Stimulated activated CD8-positive, alpha-beta memory T cell treated with anti-CD3 and anti-CD28 coated beads, Interleukin-15, amount 100 ng/mL, for 48 hours (primary cell): ENCODE measurements at places on chromosomes 16 and 17.

DNA sequence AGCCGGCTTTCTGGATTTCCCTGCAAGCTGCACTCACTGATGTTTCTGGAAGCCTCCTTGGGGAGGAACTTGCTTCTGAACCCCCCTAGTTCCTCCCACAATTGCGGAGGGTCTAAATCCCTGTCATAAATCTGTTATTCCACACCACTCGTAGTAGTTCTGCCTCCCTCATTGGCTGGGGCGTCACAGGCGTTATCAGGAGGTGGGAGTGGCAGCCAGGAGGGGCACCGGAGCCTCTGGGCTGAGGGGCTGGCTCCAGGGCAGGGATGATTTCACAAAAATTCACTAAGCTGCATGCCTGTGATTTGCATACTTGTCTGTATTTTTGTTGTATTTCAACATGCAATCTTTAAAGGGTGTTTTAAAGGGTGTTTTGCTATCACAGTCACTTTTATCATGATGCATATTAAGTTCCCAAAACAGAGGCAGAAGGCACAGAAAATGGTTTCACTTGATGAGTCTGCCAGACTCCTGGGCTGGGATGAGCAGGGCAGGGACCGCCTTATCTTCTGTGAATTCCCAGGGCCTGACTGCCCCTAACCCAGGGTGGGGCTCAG is 176.2 kb upstream of the FOXF1 start:
- no peak for DNase-seq

DNA sequence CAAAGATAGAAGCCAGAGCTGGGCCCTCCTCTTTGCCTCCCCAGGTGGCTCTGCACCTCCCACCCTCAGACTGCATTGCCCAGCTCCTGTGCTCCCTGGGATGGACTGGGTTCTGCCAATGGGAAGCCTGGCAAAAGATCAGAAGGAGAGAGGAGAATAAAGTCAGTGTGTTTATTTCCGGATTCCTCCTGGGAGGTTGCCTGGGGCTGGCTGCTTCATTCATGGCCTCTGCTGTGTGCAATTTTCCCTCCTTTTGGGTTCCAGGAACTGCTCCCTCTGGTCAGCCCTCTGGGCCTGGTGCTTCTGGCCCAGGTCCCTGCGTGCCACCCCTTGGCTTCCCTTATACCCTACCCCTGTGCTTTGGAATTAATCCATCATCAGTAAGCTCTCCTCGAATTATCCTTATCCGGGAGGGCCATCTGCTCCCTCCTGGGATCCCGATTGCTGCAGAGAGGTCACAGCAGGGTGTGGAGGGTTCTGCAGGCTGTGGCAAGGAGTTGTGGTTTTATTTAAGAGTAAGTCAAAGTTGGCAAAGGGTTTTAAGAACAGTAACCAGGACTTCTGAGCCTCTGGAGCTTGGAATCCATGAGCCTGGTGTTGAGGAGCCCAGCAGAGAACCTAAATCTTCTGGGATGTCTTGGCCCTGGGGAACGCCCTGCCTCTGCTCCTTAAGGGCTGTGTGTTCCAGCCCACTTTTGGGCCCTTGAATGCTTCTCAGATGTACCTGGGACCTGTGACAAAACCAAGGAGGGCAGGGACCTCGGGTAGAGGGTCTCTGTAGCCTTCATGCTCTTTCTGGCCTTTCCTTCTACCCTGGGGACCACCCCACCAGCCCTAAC is 8.2 kb upstream of the MMP2 start:
- DNase-seq = no peak

- no peak for DNase-seq
Observed at GRCh38 chr17:29050176-29050575, 7.2 kb downstream of the PIPOX start.

DNA sequence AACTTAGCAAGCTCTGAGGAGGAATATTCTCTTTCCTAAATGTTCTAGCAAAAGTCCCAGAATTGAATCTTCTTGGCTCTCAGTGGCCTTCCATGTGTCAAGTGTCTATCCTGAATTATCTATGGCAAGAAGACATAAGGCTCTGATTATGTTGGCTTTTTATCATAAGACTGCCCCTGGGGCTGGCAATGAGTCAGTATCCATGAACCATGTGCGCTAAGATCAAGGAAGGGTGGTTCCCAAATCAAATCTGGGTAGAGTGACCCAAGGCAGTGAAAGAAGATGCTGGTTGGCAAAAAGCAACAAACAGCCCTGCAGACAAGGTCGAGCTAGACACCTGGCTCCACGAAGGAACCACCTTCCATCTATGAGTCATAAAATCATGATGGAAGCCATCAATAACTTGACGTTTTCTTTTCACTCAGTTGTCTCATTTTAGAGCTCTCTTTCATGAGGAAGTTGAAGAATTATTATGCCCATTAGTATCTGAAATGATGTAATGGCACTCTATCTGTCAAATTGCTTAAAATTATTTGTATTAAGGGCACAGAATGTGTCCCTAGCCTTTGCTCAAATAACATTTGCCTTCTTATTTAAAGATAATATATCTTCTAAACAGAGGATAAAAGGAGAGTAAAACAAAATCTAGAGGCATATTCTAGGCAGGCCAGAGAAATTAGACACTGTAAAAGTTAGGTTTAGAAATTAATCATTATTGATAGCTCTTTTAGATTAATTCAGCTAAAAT is 657.7 kb upstream of the GOT2 start:
- DNase-seq = no peak

- no peak for DNase-seq
Observed at GRCh38 chr16:21997697-21998480, 3.0 kb downstream of the PDZD9 start.

DNA sequence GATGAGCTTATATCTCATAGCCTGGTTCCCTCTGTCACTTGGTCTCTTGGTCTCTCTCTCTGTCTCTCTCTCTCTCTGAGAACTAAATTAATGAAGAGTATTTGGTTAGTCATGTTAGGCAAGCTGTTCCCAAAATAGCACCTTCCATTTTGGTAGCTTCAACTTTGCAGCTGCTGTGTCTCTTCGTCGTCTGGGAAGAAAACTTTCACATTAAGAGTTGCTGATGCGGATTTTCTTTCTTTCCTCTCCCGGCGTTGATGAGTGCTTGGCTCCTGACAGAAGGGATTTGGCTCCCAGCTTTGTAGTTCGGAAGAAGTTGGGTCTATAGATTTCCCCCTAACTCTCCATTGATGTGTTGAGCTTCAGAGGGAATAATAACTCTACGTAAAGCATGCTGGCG is at the start of gene RBFOX1:
Gene RBFOX1, plus strand, starts transcription at position 235 of the 400 bp plus-strand sequence.
- DNase-seq = no peak

GRCh38 chr17:72710834-72711233 is 381.7 kb downstream of the SLC39A11 start:
- DNase-seq = no peak

GRCh38 chr16:87382023-87382785 is 1.4 kb downstream of the FBXO31 start:
- DNase-seq = no peak

- no peak for DNase-seq
Observed at GRCh38 chr16:67145746-67146145, 5.1 kb downstream of the B3GNT9 start.

DNA sequence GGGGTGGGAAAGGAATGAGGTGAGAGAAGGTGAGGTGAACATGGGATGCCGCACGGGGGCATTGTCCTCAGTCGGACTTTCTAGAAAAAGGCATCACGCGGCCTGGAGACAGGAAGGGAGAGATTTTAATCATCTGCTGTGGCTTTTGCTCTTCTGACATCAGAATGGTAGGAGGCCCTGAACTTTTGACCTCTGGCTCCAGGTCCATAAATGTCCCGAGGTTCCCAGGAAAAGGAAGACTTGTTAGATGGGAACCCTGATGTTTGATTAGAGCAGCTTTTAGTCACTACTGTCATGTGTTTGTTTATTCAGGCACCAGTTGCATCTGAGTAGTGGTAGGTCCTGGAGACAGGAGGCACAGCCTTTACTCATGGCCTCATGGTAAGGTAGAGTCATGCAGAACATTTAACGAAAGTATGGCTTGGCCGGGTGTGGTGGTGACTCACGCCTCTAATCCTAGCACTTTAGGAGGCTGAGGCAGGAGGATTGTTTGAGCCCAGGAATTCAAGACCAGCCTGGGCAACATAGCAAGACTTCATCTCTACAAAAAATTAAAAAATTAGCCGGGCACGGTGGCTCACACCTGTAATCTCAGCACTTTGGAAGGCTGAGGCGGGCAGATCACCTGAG is 203.1 kb downstream of the MSI2 start:
- DNase-seq = peak; percentile 39

DNA sequence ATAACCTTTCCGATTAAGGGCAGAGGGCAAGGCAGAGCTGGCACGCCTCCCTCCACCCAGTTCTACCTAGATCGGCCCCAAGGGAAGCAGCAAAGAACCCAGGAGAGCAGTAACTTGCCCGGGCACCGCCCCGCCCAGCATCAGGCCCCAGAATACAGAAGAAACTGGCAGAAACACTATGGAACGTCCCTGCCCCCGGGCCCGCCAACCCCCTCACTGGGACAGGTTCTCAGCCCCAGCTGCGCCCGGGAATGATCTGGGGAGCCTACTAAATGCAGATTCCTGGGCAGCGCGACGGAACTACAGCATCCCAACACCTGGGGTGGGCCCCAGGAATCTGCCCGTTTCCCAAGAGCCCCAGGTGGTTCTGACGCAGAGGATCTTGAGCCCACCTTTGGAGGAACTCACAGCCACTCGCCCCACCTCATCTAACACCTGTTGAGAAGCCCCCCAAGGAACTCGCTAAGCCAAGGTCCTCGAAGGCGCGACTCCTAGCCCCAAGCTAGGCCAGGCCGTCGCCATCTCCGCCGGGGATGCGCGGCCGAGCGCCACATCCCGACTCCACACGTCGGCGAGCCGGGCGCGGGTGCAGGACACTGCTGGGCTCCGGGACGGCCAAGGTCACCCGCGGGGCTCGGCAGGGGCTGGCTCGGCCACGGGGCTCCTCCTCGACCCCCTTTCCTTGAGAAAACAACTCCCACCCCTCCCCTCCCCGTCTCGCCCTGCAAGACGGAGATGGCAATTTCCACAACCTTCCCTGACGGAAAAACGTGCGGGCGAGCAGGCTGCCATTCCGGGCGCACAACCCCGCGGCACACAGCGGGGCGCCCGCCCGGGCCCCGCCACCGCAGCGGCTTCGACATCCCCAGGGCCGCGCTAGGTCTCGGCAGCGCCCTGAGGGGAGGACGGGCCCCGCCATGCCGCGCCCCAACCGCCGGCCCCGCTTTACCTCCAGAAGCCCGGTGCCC is 913 bp downstream of the CDIP1 start:
- no peak for DNase-seq

GRCh38 chr17:50240851-50241250 is 33.4 kb upstream of the TMEM92 start:
- no peak for DNase-seq

DNA sequence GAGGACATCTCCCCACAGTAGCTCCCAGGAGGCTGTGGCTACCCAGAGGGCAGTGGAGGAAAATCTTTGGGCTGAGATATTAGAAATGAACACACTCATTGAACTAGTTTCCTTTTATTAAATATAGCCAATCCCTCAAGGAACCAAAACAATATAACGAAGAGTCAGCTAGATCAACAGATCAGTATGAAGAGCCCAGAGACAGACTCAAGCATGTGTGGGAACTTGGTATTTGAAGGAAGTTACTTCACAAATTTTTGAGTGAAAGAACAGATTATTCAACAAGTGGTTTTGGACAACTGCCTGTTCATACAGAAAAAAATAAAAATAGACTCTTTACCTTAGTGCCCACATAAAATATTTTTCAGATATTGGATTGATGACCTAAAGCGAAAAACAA is 183.6 kb upstream of the PMFBP1 start:
- DNase-seq = no peak

GRCh38 chr17:77036841-77037381 is 103.9 kb upstream of the SEC14L1 start:
- DNase-seq = no peak

DNA sequence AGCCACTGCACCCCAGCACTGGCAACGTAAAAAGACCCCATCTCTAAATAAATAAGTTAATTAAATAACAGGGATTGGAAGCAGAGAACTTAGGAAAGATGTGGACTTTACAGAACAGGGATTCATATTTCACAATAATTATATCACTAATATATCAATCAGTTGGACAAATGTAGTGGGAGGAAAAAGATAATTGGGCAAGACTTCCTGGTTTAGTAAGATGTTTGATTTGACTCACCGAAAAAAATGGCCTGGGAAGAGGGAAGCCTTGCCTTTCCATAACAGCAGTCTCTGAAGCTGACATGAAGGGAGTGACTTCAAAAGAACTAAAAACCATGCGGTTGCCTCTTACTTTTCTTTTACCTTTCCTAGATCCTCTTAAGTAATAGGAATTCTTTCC is 15.2 kb upstream of the C17orf78 start:
- DNase-seq = no peak

DNA sequence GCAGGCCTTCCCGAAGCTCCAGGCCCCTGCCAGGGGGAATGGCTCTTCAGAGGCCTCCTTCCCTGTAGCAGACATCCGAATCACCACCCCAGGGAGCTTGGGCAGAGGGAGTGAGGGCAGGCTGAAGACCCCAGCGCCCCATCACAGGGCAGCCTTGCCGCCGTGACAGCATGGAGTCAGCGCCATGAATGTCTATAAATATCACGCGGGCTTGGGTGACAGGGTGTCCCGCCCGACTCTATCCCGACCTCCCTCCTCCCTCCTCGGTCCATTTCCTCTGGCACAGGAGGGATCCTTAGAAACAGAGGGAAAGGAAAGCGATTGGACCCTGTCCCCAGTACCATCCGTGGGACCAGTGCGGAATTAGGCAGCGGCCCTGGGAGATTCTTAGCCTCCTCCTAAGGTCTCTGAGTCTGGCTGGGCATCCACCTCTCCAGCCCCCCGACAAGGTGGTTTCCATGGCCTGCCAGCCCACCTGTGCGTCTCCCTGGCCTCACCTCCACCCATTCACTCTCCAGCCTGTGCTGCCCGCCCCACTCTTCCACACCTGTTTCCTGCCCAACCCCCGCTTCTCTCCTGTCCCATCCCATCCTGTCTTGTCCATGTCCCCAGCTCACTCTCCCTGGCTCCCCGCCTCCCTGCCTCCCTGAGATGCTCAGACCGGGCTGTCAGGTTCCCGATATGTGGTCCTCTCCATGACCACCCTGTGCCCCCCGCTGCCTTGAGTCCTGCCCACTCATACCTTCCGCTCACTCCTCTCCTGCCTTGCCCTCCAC is 5.1 kb downstream of the ATP2A1 start:
- no peak for DNase-seq

DNA sequence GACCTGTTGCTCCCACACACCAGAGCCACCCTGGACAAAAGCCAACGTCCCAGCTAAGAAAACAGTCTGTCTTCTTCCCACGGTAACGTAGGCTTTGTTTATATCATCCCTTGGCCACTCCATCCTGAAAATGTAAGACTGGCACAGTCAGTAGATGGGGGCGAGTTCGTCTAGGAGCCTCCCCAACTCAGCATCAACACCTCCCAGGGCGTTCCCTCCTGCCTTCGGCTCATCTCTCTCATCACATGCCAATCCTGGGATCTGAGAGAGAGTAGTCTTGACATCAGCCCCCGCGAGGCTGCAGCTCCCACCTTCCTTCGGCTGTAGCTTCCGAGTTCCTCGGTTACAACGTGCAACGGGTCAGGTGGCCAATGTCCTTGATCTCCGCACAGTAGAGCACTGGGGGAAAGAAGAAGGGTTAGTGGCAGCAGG is 894 bp downstream of the RNF227 start:
- DNase-seq = no peak
